ENCODE measurements at places on chromosomes 12 and 14.
A peak's percentile ranks its signal among the peaks of the same experiment; 100 is the strongest.

DNA sequence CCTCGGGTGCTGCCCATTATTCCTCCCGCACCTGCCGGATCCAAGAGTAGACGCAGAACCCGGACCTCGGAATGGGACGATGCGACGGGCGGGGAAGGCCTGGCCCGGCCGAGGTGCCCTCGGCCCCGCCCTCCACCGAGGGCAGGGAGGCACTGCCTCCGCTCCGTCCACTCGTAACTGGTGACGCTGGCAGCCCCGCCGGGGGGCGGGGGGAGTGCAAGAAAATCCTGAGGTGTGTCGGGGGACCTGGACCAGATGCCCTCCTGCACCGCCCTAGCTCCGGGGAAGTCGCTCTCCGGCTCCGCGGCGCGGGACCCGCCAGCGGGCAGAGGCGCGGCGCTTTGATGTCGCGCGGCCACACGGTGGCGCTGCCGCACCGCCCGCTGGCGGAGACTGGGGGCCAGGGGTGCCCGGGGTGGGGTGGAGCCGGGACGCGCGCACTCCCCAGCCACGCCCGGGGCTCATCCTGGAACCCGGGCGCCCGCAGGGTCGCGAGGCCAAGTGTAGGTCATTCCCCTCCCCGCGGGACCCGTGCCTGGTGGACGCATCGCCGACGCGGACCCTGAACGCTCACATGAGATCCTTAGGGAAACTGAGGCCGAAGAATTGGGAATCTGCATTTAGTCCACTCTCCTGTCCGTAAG, 202.8 kb downstream of the TTC8 start:
- no peak for DNase-seq

DNA sequence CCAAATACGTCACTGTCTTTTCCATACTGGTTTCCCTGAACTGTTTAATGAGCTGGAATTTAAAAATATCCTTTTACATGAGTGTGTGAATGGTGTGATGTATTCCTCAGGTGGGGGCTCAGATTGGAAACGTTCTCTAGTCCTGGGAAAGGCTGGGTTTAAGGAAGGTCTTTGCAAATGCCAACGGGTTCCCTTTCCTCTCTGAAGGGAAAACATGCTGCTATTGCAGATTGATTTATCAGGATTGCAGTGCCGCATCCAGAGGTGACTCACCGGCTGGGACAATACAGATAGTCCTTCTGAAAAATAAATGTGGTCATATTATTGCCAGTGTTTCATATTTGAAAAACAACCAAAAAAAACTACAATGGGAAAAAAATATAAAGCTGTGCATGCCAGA, 193.1 kb upstream of the FLRT2 start:
- DNase-seq: no peak

DNA sequence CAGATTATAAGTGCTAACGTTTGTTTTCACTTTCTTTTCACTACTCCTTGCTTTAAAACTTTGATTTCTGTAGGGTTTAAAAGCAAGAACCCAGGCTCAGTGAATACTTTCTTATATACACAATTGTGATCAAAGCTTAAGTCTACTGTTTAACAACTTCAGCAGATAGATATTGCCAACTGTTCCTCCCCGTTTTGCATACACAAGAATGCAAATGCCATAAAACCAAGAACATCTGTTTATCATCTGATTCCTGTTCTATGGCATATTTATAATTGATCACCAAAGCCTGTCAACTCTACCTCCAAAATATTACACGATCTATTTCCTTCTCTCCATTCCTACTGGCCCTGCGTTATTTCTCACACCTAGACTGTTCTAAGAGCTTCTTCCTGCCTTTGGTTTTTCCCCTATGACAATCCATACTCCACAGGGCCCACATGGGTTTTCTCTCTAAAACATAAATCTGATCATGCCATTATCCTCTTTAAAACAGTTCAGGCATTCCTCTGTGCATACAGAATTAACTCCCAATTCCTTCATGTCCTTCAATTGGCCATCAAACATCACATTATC, 15.9 kb downstream of the MED13L start:
- no peak for DNase-seq

- DNase-seq: no peak
These were observed 267.7 kb downstream of the MED13L start for GRCh38 chr12:116009805-116010204.

GRCh38 chr12:112105891-112106290, 2.7 kb downstream of the NAA25 start:
- DNase-seq: no peak

DNA sequence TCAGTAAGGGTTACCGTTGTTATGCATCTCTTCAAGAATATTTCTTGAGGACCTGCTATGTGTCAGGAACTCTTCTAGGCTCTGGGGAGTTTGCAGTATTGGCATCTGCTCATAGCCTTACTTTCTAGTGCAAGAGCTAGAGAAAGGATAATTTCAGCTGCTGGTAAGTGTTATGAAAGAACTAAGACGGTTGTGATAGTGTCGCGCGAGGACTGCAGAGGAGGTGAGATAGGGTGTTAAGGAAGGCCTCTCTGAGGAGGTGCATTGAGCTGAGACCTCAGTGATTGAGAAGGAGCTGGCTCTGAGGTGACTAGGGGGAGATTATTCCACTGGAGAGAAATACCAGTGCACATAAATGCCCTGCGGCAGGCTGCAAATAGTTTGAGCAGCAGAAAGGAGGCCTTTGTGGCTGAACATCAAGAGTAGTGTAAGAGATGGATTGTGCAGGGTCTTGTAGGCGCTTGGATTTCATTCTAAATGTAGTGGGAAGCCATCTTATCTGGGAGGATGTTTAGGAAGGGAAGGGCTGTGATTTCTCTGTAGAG, 824 bp downstream of the DDX55 start:
- DNase-seq: no peak

DNA sequence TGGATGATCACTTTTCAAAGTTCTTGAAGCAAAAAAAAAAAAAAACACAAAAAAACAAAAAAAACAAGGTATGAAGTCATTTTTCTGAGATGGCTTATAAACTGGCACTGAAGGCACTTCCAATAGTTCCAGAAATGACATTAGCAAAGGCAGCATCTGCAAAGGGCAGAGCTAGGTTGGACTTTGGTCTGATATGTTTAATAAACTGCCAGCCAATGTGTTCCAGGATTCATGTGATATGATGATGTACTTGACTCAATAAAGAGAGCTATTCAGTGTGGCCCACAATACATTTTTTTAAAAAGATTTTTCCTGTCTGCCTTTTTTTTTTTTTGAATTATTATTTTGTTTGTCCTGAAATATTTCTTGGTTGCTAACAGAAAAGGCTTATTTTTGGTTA, 79.6 kb downstream of the VRK1 start:
- no peak for DNase-seq

- no peak for DNase-seq
These were observed 16.4 kb upstream of the NCOR2 start for GRCh38 chr12:124583854-124584253.

DNA sequence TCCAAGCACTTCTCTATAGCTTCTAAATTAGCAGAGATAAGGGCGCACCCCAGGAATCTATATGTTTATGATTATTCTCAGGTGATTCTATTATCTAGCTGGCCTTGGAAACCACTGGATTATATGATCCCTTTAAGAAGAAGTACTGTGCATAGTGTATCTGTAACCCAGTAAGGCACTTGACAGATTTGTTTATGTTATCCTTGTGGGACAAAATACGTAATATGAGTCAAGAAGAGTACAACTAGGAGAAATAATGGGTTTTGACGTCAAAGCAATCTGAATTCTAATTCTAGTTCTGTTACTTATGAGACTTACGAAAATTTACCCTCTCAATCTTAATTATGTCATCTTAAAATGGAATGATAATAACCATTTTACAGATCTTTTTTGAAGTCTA, 259.6 kb upstream of the NAV3 start:
- no peak for DNase-seq

DNA sequence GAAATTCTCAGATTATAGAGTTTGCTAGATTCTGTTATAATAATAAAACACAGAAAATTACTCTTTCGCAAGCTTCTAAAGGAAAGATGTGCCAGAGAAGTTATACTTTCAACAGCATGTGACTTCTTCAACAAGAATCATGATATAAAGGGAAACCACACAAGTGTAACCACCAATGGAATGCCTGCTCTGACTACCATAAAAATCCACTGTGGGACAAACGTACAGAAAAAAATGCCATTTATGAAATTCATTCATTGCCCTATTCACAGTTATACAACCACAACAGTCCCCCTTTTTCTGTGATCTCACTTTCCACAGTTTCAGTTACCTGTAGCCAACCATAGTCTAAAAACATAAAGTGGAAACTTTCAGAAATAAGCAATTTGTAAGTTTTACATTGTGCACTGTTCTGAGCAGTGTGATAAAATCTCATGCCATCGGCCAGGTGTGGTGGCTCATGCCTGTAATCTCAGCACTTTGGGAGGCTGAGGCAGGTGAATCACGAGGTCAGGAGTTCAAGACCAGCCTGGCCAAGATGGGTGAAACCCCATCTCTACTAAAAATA, 3.2 kb downstream of the CATSPERB start:
- DNase-seq: no peak

GRCh38 chr12:60010486-60010885, 414.7 kb downstream of the SLC16A7 start:
- no peak for DNase-seq

DNA sequence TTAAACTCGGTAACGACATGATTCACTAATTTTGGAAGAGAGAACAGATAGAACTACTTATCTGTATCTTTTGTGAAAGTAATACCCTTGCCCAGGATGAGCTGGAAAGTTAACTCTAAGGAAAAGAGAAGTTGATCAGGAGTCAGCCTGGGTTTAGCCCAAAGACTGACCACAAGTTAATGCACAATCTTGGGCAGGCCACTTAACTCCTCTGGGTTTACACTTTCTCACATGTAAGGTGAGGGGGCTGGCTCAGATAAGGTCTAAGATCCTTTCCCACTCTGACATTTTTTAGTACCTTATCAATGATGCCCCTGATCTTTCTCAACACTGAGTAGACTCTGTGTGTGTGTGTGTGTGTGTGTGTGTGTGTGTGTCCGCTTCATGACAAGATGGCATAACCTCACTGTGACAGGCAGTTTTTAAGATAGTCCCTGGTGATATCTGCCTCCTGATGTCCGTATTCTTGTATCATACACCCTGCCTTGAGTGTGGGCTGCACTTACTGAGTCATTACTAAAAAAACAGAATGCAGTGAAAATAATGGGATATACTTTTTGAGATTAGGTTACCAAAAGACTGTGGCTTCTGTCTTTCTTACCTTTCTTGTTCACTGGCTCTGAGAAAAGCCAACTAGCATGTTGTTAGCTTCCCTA, 56.2 kb upstream of the CCDC198 start:
- DNase-seq: no peak

- no peak for DNase-seq
These were observed 79.1 kb upstream of the EGLN3 start for GRCh38 chr14:34029921-34030334.

DNA sequence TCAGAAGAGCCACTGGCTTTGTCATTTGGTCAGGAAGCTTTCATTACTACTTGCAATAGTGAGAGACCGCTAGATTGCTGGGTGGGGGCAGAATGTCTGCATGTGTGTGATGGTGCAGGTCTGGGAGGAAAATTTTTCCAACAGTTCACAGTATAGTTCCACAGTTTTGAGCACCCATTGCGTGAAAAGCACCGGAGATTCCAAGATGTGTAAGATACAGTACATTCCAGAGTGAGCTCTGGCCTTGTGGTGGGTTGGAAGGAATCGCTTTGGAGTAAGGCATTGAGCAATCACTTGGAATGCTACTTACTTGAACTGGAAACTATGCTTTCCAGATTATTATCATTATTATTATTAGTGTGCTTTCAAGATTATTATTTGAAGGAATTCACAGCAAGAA, 47.6 kb upstream of the FRMD6 start:
- peak; percentile 92 for DNase-seq

DNA sequence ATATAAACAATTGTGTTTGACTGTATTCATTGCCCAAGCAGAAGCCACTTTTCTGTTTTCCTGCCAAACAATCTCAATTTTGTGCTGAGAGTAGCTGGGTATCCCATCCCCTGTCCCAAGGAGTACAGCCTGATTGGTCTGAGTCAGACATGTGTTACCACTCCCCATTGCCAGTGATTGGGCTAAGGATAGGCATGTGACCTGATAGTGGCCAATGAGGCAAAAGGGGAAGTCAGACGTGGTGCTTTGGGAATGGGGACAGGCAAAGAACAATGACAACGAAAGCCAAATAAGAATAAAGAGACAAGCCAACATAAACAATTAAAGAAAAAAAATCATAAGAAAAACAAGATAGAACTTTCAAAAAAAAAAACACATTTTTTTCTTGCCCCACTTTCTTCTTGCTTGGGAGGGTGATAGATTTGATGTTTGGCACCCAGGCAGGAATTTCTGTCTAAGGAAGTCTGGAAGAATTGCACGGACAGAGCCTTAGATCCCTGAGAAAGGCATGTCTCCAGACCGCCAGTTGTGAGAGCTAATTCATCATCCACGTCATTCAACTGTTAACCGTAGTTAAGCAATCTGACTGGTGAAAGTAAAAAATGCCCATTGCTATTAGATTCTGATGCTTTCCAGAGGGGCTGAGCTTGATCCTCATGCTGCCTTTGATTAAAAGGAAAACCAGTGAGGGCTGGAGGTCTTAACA, 626.6 kb upstream of the TMEM132C start:
- DNase-seq: no peak

Measured in non-pigmented ciliary epithelial cell (primary cell).